ENCODE measurements at places on chromosomes 5 and 9. TPM values are rescaled to one million over a fixed set of nuclear protein-coding genes. Genes with fewer than 3 reads are reported as not detected.

The RELL2 gene
- 5.7 TPM for total RNA-seq

The LEAP2 gene
- total RNA-seq: 1.3 TPM

The FOXD4L5 gene
- not detected for total RNA-seq

The SLCO6A1 gene
- total RNA-seq: not detected

The UQCRQ gene
- 114 TPM for total RNA-seq

The PTGES gene
- total RNA-seq: 0.47 TPM

The POU4F3 gene
- total RNA-seq: not detected

The PFDN1 gene
- 28.0 TPM for total RNA-seq

The PCDHGB7 gene
- total RNA-seq: 0.68 TPM

The SPATA31D4 gene
- total RNA-seq: not detected

The BSPRY gene
- total RNA-seq: 5.5 TPM

The LOX gene
- 0.05 TPM for total RNA-seq

The NUP188 gene
- total RNA-seq: 66.4 TPM

The TPPP gene
- total RNA-seq: 1.3 TPM

The GKAP1 gene
- 4.0 TPM for total RNA-seq

The SHISAL2B gene
- not detected for total RNA-seq

The ANKRD20A1 gene
- total RNA-seq: 1.6 TPM

The SLC27A4 gene
- 7.7 TPM for total RNA-seq

The ZBED3 gene
- 4.0 TPM for total RNA-seq

The GADD45G gene
- 3.2 TPM for total RNA-seq

The DIPK1B gene
- total RNA-seq: 0.39 TPM

The HAPLN1 gene
- total RNA-seq: not detected

The GPR150 gene
- 0.89 TPM for total RNA-seq

The CNTNAP3 gene
- not detected for total RNA-seq

The PIP5KL1 gene
- total RNA-seq: 0.52 TPM

The BTNL3 gene
- total RNA-seq: not detected

The MCC gene
- 1.8 TPM for total RNA-seq

The PFN3 gene
- total RNA-seq: not detected

The NIPAL4 gene
- 0.39 TPM for total RNA-seq

The TLX3 gene
- not detected for total RNA-seq

The SAXO1 gene
- total RNA-seq: 0.21 TPM

The DBH gene
- total RNA-seq: not detected

The FRRS1L gene
- not detected for total RNA-seq

The TAF11L10 gene
- not detected for total RNA-seq

The ARL15 gene
- total RNA-seq: 33.1 TPM

Measured in natural killer cell (primary cell).